ENCODE measurements at places on chromosomes 2 and 18. TPM values are rescaled to one million over a fixed set of nuclear protein-coding genes. Genes with fewer than 3 reads are reported as not detected.

GRCh38 chr2:202378001-202378400 lies 1.9 kb downstream of the BMPR2 start:
- no peaks in the 10 kb centered on the region for H3K36me3 ChIP-seq
- H3K27ac ChIP-seq: no peak overlapping the region
- H3K27me3 ChIP-seq: no peaks in the 10 kb centered on the region
- DNase-seq: no peak
- H3K4me1 ChIP-seq: peaks cover 20% of the 10 kb centered on the region

- no peaks in the 10 kb centered on the region for H3K27me3 ChIP-seq
- H3K36me3 ChIP-seq: no peaks in the 10 kb centered on the region
- H3K4me3 ChIP-seq: no peak overlapping the region
- no peak for DNase-seq
- no peaks in the 10 kb centered on the region for H3K4me1 ChIP-seq
- no peak overlapping the region for H3K27ac ChIP-seq
Measured at GRCh38 chr2:188765522-188766470, 208.4 kb upstream of the COL3A1 start.

DNA sequence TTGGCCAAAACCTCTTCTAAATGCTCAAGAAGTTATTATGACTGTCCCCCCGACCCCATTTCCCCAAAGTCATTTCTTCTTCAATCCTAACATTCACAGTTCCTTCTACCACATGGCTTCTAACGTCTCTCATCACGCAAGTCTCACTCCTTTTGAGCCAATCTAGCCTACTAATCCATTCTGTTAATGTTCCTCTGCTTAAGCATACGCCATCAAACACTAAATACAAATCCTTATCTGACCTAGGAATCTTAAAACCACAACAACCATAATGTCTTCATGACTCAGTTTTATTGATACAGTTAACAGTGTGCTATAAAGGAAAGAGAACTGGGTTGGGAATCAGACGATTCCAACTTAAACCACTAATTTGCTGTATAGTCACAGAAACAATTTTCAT lies 23.9 kb downstream of the HNRNPLL start:
- H3K4me1 ChIP-seq: no peaks in the 10 kb centered on the region
- H3K36me3 ChIP-seq: peaks cover 3% of the 10 kb centered on the region
- no peak overlapping the region for H3K4me3 ChIP-seq

GRCh38 chr2:180781276-180781675 lies 199.1 kb upstream of the UBE2E3 start:
- no peak for DNase-seq
- H3K36me3 ChIP-seq: no peaks in the 10 kb centered on the region
- H3K4me3 ChIP-seq: no peak overlapping the region
- no peak overlapping the region for H3K27ac ChIP-seq
- H3K4me1 ChIP-seq: no peaks in the 10 kb centered on the region

DNA sequence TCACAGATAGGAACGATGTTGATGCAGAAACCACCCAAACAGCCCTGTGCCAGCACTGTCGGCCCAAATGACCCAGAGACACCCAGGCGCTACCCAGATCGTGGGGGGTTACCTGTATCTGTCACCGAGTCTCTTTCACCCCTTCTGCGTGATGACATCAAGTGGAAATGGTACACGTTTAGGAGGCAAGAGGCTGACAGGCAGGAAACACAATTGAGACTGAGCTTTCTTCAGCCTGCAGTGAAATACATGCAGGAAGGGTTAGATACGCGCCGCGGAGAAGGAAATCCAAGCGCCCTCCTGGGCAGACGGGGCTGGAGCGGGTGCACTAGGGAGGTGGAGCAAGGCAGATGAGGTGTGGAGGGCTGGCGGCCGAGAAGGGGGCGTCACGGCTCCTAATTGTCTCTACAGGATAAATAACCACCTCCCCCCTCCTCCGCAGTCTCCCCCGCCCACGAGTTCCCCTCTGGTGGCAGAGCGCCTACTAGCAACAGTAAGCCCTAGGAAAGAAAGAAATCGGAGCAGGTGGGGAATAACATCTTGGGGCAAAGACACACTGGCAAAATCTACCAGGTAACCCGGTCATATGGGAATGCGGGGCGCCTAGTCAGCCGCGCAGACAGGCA lies at the start of gene RNF152:
RNF152 (minus strand) TSS at position 325 of the 626 bp plus-strand sequence. CDS start 76,544 bp downstream, outside the sequence.
- no peak within 1 kb of the TSS for H3K27ac ChIP-seq
- H3K27me3 ChIP-seq: peaks cover 8% of the 10 kb centered on the region
- no peaks in the 10 kb centered on the region for H3K36me3 ChIP-seq

DNA sequence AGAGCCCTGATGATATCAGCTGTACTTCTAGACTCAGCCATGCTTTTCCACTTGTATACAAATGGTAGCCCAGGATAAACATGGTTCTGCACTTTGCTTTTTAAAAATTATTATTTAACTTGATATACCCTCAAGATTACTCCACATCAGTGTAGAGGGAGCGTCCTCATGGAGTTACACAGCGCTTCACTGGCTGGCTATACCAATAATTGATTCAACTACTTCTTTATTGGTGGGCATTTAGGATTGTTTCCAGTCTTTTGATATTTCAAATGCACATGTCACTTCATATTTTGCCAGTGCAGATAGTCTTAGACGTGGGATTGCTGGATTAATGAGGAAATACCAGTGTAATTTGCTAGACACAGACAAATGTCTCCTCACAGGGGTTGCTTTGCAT lies 10.8 kb upstream of the NEDD4L start:
- no peaks in the 10 kb centered on the region for H3K4me1 ChIP-seq
- no peak overlapping the region for H3K27ac ChIP-seq
- no peak overlapping the region for H3K4me3 ChIP-seq
- no peak for DNase-seq

DNA sequence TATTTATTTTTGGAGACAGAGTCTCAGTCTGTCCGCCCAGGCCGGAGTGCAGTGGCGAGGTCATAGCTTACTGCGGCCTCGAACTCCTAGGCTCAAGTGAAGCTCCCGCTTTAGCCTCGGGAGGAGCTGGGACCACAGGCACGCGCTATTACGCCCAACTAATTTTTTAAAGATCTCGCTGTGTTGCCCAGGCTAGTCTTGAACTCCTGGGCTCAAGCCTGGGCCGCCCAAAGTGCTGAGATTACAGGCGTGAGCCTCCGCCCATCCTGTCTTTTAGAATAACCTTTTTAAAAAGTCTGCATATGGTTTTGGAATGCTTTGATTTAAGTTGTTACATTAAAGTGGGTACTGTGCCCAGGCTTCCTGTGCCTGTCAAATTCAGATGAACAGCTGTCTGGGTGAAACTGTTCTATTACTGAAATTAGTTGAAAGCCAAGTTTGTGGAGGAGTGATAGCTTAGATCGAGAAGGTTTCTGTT lies 944 bp downstream of the RAB3GAP1 start:
- H3K4me1 ChIP-seq: peaks cover 10% of the 10 kb centered on the region
- no peaks in the 10 kb centered on the region for H3K36me3 ChIP-seq
- no peaks in the 10 kb centered on the region for H3K27me3 ChIP-seq
- H3K27ac ChIP-seq: peak overlapping the region; percentile 93

- H3K27ac ChIP-seq: no peak overlapping the region
- H3K36me3 ChIP-seq: no peaks in the 10 kb centered on the region
- peaks cover 22% of the 10 kb centered on the region for H3K4me1 ChIP-seq
- no peaks in the 10 kb centered on the region for H3K27me3 ChIP-seq
- H3K4me3 ChIP-seq: peak overlapping the region; percentile 91
Measured at GRCh38 chr2:73069855-73070642, 1.5 kb downstream of the SFXN5 start.

GRCh38 chr2:235864733-235865515 lies 303.3 kb downstream of the GBX2 start:
- H3K36me3 ChIP-seq: no peaks in the 10 kb centered on the region
- no peak for DNase-seq

DNA sequence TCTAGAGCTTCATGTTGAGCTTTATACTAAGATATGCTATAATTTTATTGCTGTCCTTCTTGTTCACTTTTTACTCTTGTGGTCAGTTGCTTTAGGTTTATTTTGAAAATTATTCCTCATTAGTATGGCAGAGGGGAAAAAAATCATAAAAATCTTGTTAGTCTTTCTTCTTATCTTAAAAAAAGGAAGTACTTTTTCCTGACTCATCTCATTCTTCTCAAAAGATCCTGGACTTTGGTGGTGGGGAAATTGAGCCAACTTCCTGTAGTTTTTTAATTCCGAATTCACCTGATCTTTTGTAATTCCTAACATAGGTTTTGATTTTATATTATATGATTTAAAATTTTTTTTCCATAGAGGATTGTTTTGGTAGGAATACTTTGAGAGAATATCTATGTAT lies 3.8 kb downstream of the SLC4A1AP start:
- no peaks in the 10 kb centered on the region for H3K27me3 ChIP-seq
- H3K4me1 ChIP-seq: peaks cover 8% of the 10 kb centered on the region
- H3K27ac ChIP-seq: no peak overlapping the region
- peaks cover 36% of the 10 kb centered on the region for H3K36me3 ChIP-seq
- no peak overlapping the region for H3K4me3 ChIP-seq
- DNase-seq: no peak

- H3K27ac ChIP-seq: no peak overlapping the region
- no peak overlapping the region for H3K4me3 ChIP-seq
- peaks cover 6% of the 10 kb centered on the region for H3K4me1 ChIP-seq
- DNase-seq: no peak
- H3K27me3 ChIP-seq: no peaks in the 10 kb centered on the region
Measured at GRCh38 chr2:32189011-32189410, 23.3 kb downstream of the SLC30A6 start.

GRCh38 chr2:128783193-128783671 lies 464.6 kb upstream of the HS6ST1 start:
- H3K4me1 ChIP-seq: no peaks in the 10 kb centered on the region
- H3K27me3 ChIP-seq: no peaks in the 10 kb centered on the region
- no peak overlapping the region for H3K27ac ChIP-seq
- no peaks in the 10 kb centered on the region for H3K36me3 ChIP-seq
- no peak for DNase-seq

DNA sequence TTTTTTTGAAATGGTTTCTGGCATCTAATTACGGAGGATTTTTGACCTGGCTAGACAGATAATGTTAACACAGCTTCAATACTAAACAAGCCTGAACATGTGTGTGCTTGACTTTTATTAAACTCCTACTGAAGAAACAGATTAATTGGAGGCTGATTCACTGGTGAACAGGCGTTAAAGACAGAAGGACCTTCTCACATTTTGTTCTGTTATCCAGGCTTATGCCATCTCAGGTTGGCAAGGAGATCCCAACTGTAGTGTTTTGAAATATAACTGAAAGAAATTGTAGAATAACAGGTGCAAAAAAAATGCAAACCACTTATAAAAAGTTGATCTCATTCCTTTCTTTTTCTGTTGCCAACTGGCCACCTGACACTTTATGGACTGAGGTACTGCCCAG lies 269.6 kb downstream of the ARHGAP15 start:
- H3K4me3 ChIP-seq: no peak overlapping the region
- DNase-seq: no peak
- no peaks in the 10 kb centered on the region for H3K4me1 ChIP-seq
- no peak overlapping the region for H3K27ac ChIP-seq

DNA sequence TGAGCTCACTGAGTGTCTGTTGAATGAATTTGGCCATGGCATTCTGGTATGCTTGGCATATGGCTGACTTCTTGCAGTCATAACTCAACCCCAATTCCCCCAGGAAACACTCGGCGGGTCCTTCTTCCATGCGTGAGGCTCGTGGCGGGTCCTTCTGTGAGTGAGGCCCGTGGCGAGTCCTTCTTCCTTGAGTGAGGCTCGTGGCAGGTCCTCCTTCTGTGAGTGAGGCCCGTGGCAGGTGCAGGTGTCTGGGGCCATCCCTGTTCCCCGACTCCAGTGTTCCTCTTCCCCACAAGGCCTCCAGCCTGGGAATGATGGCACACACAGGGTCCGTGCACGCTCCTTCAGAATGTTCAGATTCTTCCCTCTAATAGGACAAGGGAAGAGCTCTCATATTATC lies 169.0 kb downstream of the EIPR1 start:
- H3K4me3 ChIP-seq: no peak overlapping the region
- H3K27ac ChIP-seq: no peak overlapping the region
- no peak for DNase-seq
- H3K27me3 ChIP-seq: no peaks in the 10 kb centered on the region

DNA sequence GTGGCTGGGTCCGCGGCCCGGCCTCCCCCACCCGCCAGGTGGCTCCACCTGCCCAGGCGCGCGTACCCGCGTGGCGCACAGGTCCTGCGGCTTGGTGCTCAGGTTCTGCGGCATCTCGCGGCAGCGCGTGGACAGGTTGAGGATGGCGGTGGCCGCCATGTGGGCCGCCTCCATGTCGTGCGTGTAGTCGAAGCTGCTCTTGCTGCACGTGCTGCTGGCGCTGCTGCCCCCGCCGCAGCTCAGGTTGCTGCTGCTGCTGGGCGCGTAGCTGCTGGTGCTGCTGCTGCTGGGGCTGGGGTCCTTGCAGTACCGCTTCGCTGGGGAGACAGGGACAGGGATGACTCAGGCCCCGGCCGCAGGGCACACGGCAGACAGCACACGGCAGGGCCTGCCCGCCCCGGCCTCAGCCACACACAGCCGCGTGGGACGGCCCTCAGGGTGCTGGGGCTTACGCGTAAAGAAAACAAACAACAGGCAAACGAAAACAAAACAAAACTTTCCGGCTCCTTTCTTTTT lies 147.7 kb upstream of the PXDN start:
- H3K27me3 ChIP-seq: no peaks in the 10 kb centered on the region
- H3K4me3 ChIP-seq: no peak overlapping the region
- DNase-seq: no peak
- H3K27ac ChIP-seq: no peak overlapping the region
- no peaks in the 10 kb centered on the region for H3K36me3 ChIP-seq
- no peaks in the 10 kb centered on the region for H3K4me1 ChIP-seq

DNA sequence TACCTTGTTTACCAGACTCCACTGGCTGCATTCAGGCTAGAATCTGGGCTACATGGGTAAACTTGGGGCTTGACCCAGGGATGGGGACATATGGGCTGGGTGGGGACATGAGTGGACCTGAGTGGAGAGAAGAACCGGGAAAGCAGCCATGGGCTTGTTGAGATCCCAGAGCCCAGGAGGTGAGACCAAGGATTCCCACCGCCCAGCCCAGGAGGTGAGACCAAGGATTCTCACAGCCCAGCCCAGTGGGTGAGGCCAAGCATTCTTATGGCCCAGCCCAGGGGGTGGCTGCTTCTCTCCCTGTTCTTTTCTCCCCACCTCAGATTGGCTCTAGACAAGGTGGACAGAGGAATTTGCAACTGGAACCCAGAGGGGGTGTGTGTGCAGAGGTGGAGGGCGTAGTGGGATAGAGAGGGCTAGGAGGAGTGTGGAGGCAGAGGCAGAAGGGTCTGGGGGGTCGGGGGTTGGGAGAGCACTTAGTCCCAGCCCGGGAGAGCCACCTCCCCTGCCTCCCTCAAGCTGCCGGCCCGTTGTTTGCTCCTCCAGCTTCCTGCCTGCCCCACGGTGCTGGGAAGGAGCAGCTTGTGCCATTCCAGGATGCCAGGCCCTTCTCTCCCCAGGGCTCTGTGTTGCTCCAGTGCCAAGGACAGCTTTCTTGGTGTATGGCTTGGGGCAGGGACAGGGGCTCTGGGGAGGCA lies 25.6 kb downstream of the GLI2 start:
- DNase-seq: no peak
- no peaks in the 10 kb centered on the region for H3K36me3 ChIP-seq
- no peak overlapping the region for H3K27ac ChIP-seq
- no peak overlapping the region for H3K4me3 ChIP-seq
- H3K4me1 ChIP-seq: no peaks in the 10 kb centered on the region

Gene LYG1
- 3.3 TPM for total RNA-seq

Gene ICA1L
- 2.0 TPM for total RNA-seq

Gene LINC00305
- total RNA-seq: not detected

Gene ACAA2
- total RNA-seq: 20.1 TPM

Gene DNAJC5G
- not detected for total RNA-seq

Gene CD8B
- 50.8 TPM for total RNA-seq
